ENCODE measurements at places on chromosomes 2 and 18. TPM values are rescaled to one million over a fixed set of nuclear protein-coding genes. Genes with fewer than 3 reads are reported as not detected.

DNA sequence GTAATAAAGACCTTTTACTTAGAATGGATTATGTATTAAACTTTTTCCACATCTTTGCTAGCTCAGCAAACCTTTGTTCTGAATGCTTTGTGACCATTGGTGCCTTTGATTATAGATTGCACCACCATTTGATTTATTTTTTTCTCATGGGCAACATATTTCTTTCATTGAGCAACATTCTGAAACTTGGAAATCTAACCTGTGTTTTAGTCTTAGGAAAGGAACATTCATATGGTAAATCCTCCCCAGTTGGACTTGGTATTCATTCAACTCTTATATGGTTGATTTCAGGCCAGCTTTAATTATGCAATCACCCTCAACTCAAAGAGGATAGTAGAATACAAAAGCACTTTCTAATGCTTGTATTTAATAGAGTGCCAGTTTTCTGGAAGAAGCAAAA lies 1077.9 kb upstream of the ZEB2 start:
- H3K4me1 ChIP-seq, result no peaks in the 10 kb centered on the region
- no peak overlapping the region for H3K27ac ChIP-seq
- H3K4me3 ChIP-seq, result no peak overlapping the region
- H3K27me3 ChIP-seq, result no peaks in the 10 kb centered on the region
- no peaks in the 10 kb centered on the region for H3K36me3 ChIP-seq

The VWC2L gene
- polyA plus RNA-seq, result not detected

GRCh38 chr2:96984300-96984699 lies 2.1 kb downstream of the FAM178B start:
- H3K4me1 ChIP-seq, result no peaks in the 10 kb centered on the region
- no peaks in the 10 kb centered on the region for H3K36me3 ChIP-seq
- H3K27ac ChIP-seq, result no peak overlapping the region
- no peak for DNase-seq
- H3K27me3 ChIP-seq, result no peaks in the 10 kb centered on the region
- H3K4me3 ChIP-seq, result no peak overlapping the region

- H3K36me3 ChIP-seq, result no peaks in the 10 kb centered on the region
- H3K4me3 ChIP-seq, result peak overlapping the region; percentile 42
- H3K27ac ChIP-seq, result peak overlapping the region; percentile 40
- peaks cover 24% of the 10 kb centered on the region for H3K4me1 ChIP-seq
Observed at GRCh38 chr2:23532391-23533337, 147.7 kb downstream of the KLHL29 start.

The SLC40A1 gene
- polyA plus RNA-seq, result 328 TPM

- no peaks in the 10 kb centered on the region for H3K4me1 ChIP-seq
- no peak overlapping the region for H3K27ac ChIP-seq
- no peaks in the 10 kb centered on the region for H3K36me3 ChIP-seq
- no peaks in the 10 kb centered on the region for H3K27me3 ChIP-seq
- no peak for DNase-seq
Observed at GRCh38 chr2:151845884-151846283, 17.7 kb upstream of the ARL5A start.

DNA sequence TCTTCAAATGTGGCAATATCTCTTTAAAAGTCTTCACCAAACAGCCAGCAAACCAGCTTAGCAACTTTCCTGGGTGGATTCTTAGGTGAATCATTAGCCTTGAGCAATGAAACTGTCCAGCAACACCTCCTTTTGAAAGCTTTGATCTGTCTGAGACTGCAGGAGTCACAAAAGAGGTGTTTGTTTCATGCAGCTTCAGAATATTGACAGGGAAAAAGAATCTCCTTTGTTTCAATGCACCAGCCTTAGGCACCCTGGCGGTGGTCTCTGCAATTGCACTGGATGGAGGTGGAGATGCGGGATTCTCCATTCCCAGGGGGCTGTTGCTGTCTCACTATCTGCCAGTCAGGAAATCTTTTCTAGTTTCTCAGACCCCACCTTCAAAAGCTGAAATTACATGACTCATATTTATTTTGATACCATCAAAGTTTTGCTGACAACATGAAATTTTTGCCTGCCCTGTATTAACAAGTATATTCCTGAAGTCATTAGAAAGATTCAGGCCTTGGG lies 76.0 kb upstream of the DSG1 start:
- H3K27me3 ChIP-seq, result no peaks in the 10 kb centered on the region
- H3K27ac ChIP-seq, result no peak overlapping the region
- no peaks in the 10 kb centered on the region for H3K4me1 ChIP-seq
- H3K36me3 ChIP-seq, result no peaks in the 10 kb centered on the region
- no peak overlapping the region for H3K4me3 ChIP-seq

DNA sequence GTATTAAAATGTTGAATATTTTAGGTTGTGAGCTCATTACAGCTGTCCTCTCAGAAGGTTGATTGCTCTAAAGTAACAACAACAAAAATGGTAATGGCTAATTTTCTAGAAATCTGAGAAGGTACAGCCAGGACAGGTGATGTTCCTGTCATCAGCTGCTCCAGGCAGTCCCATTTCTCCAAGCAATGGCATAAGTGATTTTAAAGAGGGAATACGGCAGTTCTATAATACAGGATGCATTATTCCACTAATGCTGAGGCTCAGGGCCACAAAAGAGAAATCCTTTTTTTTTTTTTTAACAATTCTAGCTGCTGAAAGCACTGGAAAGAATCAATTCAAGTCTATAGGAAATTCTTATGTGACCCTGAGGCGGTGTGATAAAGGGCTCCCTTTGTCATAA lies 199.9 kb downstream of the PMAIP1 start:
- H3K4me3 ChIP-seq, result no peak overlapping the region
- no peak for DNase-seq
- H3K27me3 ChIP-seq, result no peaks in the 10 kb centered on the region
- H3K36me3 ChIP-seq, result no peaks in the 10 kb centered on the region
- no peaks in the 10 kb centered on the region for H3K4me1 ChIP-seq

The CD8B2 gene
- polyA plus RNA-seq, result not detected

- H3K36me3 ChIP-seq, result no peaks in the 10 kb centered on the region
- no peaks in the 10 kb centered on the region for H3K27me3 ChIP-seq
- no peak for DNase-seq
- H3K4me1 ChIP-seq, result no peaks in the 10 kb centered on the region
Observed at GRCh38 chr2:236790963-236791362, 221.3 kb downstream of the ACKR3 start.

GRCh38 chr2:74779265-74779558 lies 54.7 kb upstream of the HK2 start:
- DNase-seq, result no peak
- H3K36me3 ChIP-seq, result no peaks in the 10 kb centered on the region

DNA sequence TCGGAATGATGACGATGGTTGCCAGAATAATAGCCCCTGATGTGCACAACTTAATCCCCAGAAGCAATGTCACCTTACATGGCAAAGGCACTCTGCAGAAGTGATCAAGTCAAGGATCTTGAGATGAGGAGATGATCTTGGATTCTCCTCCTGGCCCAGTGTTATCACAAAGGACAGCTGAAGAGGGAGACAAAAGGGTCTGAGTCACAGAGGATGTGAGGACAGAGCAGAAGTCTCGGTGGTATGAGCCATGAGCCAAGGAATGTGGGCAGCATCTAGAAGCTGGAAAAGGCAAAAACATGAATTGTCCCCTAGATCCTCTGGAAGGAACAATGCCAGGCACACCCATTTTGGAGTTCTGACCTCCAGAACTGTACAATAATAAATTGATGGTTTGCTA lies 358.5 kb downstream of the MYCN start:
- no peak overlapping the region for H3K4me3 ChIP-seq
- H3K27ac ChIP-seq, result no peak overlapping the region
- DNase-seq, result no peak
- no peaks in the 10 kb centered on the region for H3K4me1 ChIP-seq

The SLC16A14 gene
- 0.44 TPM for polyA plus RNA-seq

GRCh38 chr2:12556762-12557161 lies 160.0 kb upstream of the TRIB2 start:
- DNase-seq, result peak; percentile 32
- no peak overlapping the region for H3K4me3 ChIP-seq
- H3K27ac ChIP-seq, result no peak overlapping the region
- no peaks in the 10 kb centered on the region for H3K36me3 ChIP-seq

- no peaks in the 10 kb centered on the region for H3K36me3 ChIP-seq
- H3K27me3 ChIP-seq, result no peaks in the 10 kb centered on the region
- no peak overlapping the region for H3K4me3 ChIP-seq
- DNase-seq, result no peak
Observed at GRCh38 chr2:2587354-2587753, 256.3 kb upstream of the MYT1L start.

DNA sequence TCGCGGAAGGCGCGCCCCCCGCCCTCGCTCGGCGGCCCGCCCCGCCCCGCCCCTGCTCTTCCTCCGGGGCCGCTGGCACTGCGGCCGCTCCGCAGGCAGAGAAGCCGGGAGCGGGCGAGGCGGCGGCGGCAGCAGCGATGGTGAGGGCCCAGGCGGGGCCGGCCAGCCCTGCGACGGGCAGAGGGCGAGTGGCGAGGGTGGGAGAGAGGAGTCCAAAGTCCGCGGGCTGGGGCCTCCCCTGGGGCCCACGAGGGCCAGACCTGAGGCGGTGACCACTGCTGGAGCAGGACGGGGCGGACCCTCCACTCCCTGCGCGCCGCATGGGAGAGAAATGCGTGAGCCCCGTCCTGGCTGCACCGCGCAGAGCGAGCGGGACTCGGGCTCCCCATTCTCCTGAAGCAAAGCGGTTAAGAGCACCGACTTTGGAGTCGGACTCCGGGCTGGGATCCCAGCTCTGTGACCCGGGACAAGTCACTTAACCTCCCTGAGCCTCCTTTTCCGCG lies at the start of gene VAMP5:
Gene VAMP5 (plus strand): TSS at position 78 of the 503 bp plus-strand sequence. CDS start 60 bp downstream, at position 138.
- H3K36me3 ChIP-seq, result peaks cover 15% of the 10 kb centered on the region
- H3K4me1 ChIP-seq, result peaks cover 48% of the 10 kb centered on the region
- no peaks in the 10 kb centered on the region for H3K27me3 ChIP-seq
- peak within 1 kb of the TSS; percentile 57 for H3K4me3 ChIP-seq
- peak within 1 kb of the TSS; percentile 80 for H3K27ac ChIP-seq

GRCh38 chr2:218229851-218230250 lies 12.9 kb downstream of the ARPC2 start:
- H3K4me3 ChIP-seq, result no peak overlapping the region
- H3K27ac ChIP-seq, result peak overlapping the region; percentile 35
- no peaks in the 10 kb centered on the region for H3K27me3 ChIP-seq
- DNase-seq, result no peak
- peaks cover 74% of the 10 kb centered on the region for H3K4me1 ChIP-seq

GRCh38 chr2:239287461-239287860 lies 113.4 kb downstream of the HDAC4 start:
- H3K36me3 ChIP-seq, result no peaks in the 10 kb centered on the region
- H3K4me3 ChIP-seq, result no peak overlapping the region
- no peaks in the 10 kb centered on the region for H3K27me3 ChIP-seq
- peaks cover 70% of the 10 kb centered on the region for H3K4me1 ChIP-seq
